CD8-positive, alpha-beta T cell (primary cell): ENCODE measurements at places on chromosomes 11 and 22.

GRCh38 chr11:71240865-71241691 is 11.3 kb downstream of the SHANK2 start:
- DNase-seq = no peak

GRCh38 chr11:131686836-131687235 is 316.4 kb downstream of the NTM start:
- DNase-seq = no peak

DNA sequence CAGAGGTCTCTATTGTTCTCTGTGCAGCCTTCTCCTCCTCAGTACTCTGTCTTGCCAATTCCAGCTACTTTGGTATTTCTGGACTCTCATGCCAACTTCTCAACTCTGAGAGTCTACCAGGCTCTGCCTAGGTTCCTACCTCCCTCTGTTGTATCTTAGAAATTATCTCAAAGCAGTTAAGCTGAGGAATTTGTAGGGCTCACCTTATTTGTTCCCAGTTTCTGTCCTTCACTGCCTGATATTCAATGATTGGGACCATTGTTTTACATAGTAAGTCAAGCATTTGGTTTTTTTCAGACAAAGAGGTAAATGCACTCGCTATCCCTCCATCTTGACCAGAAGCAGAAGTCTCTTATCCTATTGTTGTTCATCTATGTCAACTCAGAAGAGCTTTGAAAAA is 205.0 kb upstream of the PGR start:
- DNase-seq = no peak

- DNase-seq = no peak
Measured at GRCh38 chr11:28114731-28115130, 6.5 kb downstream of the METTL15 start.

GRCh38 chr11:112453601-112454577 is 193.2 kb upstream of the PLET1 start:
- DNase-seq = no peak

GRCh38 chr11:75477614-75477935 is 44.6 kb upstream of the KLHL35 start:
- DNase-seq = no peak

DNA sequence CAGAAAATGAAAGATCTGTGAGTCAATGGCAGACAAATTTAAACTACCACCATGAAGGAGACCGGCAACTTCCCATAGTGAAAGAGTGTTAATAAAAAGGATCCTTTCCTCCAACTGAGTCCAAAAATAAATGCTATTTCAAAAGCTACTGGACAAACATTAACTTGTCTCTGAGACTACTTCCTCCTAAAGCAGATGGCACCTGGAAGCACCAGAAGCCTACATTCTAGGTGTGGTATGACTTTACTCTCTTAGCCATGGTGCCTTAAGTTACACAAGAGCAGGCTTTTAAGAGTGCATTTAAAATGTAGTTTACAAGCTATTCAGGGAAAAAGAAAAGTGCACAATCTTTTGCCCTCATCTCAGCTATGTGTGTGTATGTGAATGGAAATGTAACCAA is 2.5 kb downstream of the ARHGAP32 start:
- DNase-seq = no peak

DNA sequence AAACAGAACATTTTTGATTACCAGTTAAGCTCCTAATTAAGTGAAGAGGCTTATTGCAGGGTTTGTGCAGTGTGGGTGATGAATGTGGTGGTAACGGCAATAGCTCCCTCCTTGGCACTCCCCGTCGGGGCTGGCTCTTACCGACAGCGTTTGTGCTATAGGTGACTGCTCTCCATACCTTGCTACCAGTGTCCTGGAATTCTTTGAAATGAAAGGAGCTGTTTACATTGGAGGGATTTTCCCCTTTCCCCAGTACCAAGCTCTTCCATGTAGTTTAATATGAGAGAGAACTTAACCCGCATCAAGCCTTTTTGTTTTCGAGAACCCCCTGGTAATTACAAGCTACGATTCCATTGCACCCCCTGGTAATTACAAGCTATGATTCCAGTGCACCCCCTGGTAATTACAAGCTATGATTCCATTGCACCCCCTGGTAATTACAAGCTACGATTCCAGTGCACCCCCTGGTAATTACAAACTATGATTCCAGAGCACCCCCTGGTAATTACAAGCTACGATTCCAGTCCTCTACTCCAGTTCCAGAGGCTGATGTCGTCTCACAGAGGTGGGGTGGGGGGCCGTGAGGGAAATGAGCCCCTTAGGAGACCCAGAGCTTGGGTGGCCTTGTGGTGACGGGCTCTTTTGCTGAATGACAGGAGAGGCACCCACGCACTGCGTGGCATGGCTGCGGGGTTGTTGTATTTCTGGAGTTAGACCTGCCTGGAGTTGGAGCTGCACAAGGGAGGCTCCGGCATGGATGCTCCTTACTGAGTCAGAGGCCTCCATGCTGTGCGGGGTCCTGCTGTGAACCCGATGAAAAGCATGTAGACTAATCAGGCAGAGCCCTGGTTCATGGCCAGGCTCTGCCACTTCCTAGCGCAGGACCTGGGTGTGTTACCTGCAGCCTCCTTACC is 205.3 kb downstream of the TBC1D22A start:
- DNase-seq = no peak

GRCh38 chr22:30946354-30946753 is 22.2 kb downstream of the MORC2 start:
- DNase-seq = no peak

DNA sequence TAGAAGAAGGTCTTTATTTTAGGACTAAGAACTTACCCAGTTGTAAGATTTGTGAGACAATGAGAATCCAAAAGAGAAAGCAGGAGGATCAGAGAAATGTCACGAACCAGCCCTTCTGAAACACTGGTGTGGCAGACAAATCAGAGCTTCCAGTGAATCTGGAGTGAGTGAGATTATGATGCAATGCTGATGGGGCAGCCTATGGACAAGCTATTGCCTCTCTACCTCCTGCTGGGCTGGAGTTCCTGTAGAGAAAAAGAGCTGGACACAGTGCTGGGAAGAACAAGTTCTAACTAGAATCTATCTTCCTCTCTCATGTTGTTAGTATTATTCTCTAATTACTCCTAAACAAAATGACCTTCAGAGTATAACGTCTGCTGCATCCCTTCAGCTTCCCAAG is 12.0 kb upstream of the ANO3 start:
- no peak for DNase-seq

- no peak for DNase-seq
Measured at GRCh38 chr22:49242480-49242879, 585.2 kb downstream of the BRD1 start.

DNA sequence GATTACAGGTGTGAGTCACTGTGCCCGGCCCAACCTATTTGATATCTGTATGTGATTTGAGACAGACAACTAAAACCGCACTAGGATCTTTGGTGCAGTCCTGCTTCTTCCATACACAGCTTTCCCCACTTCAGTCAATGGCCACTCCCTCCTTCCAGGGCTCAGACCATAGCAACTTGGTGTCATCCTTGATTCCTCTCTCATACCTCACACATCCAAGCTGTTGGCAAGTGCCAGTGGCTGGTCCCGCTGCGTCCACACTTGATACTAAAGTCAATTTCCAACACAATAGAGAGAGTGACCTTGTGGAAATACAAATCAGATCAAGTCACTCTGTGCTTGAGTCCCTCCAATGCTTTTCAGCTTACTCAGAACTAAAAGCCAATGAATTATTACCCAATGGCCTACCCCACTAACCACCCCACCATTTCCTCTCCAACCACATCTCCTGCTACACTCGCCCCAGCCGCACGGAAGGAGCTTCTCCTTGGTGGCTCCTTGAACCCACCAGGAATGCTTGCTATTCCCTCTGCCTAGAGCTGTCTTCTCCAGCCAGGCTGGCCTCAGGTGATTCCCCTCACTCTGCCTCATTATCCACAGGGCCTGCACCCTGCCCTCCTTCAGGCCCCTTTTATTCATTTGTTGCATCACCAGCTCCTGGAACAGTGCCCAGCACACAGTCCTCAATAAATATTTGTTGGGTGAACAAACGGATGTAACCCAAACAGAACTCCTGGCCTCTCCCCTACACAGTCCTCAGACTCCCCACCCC is 12.9 kb downstream of the ABTB2 start:
- no peak for DNase-seq

GRCh38 chr11:43923406-43924111 is 18.9 kb upstream of the C11orf96 start:
- DNase-seq = no peak
